ENCODE measurements at places on chromosomes 1 and 21. TPM values are rescaled to one million over a fixed set of nuclear protein-coding genes. Genes with fewer than 3 reads are reported as not detected.

Gene PLA2G2D
- total RNA-seq, result not detected

Gene PACC1
- total RNA-seq, result 11.2 TPM

Gene SYTL1
- total RNA-seq, result under 0.01 TPM

Gene PLA2G2F
- not detected for total RNA-seq

Gene USH2A
- under 0.01 TPM for total RNA-seq

Gene TTLL7
- 9.1 TPM for total RNA-seq
